ENCODE measurements at places on chromosomes 5 and 9.

DNA sequence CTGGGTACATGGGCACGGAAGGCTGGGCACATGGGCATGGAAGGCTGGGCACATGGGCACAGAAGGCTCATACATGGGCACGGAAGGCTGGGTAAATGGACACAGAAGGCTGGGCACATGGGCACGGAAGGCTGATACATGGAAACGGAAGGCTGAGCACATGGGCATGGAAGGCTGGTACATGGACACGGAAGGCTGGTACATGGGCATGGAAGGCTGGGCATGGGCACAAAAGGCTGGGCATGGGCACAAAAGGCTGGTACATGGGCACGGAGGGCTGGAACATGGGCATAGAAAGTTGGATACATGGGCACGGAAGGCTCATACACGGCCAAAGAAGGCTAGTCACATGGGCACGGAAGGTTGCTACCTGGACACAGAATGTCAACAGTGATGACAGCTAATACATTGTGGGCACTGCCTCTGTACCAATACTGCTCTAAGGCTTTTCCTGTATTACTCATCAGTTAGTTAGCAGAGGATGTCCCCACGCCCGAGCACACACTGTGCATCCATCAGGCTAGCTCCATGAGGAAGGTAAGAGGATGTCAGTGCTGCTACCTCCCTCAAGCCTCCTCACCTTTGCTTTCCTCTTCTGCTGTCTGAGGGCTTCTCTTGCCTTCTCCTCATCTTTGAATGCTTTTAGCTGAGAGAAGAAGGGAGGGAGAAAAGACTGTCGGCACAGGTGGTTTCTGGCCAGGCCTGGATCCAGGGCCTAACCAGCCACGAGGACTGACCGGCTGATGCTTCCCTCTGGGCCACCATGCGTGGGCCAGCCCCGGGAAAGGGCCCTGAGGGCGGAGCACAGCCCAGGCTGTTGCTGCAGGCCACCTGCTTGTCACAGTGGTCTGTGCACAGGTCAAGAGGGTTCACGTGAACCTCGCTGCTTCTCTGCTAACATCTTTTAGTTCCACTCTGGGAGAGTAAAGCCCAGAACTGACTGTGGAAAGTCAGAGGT lies 14.3 kb downstream of the GPX3 start:
- DNase-seq, result no peak

DNA sequence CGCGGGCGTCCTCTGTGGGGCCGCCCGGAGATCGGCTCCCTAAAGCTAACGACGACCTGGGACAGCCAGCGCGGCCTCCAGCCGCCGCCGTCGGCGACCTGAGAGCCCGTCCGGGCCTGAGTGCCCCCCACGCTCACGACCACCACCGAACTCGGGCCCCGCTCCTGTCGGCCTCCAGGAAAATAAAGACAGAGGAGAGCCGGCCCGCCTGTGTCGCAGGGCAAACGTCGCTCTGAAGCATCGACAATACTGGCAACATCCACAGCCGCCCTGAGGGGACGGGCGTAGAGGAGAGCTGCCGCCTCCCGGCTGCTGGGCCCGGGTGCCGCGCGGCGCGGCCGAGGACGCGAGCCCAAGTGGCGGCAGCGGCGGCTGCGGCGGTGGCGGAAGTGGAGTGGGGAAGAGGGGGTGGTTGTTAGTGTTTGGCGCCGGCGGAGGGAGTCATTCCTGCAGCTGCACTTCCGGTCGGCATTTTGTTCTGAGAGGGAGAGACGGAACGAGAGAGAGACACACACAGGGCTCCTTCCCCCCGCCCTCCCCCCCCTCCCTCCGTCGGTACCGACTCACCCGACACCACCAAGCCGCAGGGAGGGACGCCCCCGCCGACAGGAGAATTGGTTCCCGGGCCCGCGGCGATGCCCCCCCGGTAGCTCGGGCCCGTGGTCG lies at the start of gene NIPBL:
NIPBL (plus strand) TSS at position 471 of the 666 bp plus-strand sequence. CDS start 76,928 bp downstream, outside the sequence.
- peak; percentile 98 for DNase-seq

DNA sequence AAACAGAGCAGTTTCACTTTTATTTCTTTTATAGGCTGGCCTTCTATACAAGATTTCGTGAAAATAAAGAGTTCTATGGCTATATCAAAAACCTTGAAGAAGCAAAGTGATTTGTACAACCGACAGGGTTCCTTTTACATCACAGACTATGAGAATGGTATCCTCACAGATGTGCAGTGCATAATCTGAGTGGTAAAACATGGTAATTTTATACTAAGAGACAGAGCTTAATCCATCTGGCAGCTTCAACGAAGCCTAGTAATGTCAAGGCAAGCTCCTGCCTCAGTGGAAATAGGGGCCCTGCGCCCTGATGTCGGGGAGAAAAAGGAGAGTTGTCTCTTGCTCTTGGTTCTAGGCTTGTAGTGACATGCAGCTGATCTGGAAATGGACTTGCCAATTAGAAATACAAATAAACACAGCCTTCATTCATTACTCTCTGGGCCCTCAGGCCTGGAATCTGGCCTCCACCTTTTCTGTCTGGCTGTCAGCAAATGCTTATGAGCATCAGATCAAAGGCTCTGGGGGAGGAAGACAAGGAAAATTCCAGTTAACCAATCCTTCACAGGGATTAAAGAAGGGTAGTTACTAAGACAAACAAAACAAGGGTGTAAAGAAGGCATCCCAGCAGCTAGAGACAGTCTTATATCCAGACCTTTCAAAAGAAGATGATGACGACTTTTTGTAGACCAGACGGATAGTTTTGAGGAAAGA lies 33.6 kb upstream of the TRIM32 start:
- no peak for DNase-seq

DNA sequence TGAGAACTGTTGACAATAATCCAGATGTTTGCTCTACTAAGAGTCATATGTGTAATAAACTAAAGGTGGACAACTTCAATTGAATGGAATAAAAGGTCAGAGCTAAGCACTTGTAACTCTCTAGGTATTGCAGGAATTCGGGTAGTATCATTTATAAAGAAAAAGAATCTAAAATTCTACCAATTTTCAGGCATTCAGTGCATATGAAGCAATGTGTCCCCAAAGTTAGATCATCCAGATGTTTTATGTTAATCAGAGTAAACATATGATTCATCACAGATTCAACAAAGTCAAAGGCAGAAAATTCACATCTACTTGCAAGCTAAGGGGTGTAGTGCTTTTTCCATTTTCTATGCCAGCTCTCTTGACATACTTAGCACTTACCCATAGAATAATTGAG lies 477.1 kb downstream of the PDE4D start:
- DNase-seq, result no peak

- DNase-seq, result no peak
These were observed 513.4 kb downstream of the CSNK1G3 start for GRCh38 chr5:124025306-124025845.

DNA sequence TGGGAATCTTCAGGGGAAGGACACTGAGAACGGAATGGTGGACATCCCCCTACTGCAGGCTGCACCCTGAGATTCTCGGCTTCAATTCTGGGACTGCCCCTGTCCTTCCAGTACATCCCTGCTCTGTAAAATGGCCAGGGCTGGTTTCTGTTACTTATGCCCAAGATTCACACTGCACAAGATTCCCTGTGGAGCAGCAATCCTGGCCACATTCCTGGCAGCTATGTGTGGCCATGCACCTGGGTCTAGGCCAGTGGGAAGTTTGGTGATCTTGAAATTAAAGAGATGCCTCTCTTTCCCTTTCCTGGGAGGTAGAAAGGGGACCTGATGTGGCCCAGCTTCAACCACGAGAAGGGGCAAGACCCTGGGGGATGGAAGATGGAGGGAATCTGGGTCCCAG lies 27.6 kb downstream of the WHRN start:
- no peak for DNase-seq

- DNase-seq, result no peak
These were observed 4.2 kb downstream of the SLC44A1 start for GRCh38 chr9:105248691-105249090.

GRCh38 chr9:132216861-132217619 lies 55.2 kb downstream of the NTNG2 start:
- no peak for DNase-seq

DNA sequence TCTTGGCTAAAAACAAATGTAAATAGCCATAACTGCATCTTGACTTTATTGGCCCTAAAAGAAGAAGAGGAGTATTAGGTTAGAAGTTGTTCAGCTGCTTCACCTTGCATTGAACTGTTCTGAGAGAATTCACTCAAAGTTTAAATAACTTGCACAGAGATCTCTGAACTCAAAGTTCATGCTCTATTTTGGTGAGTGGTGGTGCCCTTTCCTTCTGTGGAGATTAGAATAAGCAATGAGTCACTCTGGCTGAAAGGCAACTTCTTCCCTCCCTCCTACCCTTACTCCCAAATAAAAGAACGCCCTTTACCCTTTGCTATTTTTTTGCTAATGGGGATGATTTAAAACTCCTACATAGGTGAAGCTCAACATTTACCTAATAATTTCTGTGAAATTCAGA lies 48.9 kb downstream of the ERMP1 start:
- no peak for DNase-seq

DNA sequence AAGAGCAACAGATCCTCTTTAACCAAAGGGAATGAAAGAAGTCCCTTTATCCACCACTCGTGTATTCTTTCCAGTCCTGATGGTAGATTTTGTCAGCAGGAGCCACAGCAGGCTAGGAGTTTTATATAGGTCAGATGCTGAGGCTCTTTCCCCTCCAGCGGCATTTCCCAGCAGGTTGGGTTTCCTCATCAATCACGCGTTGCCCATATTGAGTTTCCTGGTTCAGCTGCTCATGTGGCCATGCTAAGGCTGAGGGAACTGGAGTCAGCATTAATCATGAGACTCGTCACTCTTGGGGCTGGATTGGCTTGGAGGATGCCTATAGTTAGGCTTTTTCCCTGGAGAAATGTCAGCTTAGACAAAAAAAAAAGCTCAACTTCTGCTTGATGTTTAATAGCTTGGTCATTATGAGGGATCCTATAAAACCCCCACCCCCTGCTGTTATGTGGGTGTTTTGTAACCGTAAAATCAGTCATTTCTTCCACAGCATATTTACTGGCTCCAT lies 193.4 kb upstream of the GAS1 start:
- DNase-seq, result no peak
